ENCODE measurements at places on chromosomes 2 and 18.

DNA sequence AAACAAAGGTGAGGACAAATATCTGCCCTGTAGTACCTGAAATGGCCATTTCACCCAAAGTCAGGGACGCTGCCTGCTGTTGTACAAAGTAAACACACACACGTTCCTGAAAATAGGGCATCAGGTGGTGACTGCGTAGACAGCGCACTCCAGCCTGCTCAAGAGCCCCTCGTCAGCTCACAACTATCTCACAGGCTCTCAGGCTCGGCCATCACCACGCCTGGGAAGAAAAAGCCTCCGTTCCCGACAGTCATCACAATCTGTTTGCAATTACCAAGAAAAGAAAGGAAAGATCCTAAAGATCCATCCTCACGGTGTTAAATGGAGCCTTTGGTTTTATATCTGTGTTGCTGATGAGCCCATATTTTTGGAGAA lies 230.2 kb downstream of the ZNF516 start:
- DNase-seq = no peak

GRCh38 chr18:35481960-35482366 lies 15.8 kb downstream of the INO80C start:
- DNase-seq = no peak

- DNase-seq = peak; percentile 45
Measured at GRCh38 chr2:16900405-16901025, 234.9 kb upstream of the CYRIA start.

DNA sequence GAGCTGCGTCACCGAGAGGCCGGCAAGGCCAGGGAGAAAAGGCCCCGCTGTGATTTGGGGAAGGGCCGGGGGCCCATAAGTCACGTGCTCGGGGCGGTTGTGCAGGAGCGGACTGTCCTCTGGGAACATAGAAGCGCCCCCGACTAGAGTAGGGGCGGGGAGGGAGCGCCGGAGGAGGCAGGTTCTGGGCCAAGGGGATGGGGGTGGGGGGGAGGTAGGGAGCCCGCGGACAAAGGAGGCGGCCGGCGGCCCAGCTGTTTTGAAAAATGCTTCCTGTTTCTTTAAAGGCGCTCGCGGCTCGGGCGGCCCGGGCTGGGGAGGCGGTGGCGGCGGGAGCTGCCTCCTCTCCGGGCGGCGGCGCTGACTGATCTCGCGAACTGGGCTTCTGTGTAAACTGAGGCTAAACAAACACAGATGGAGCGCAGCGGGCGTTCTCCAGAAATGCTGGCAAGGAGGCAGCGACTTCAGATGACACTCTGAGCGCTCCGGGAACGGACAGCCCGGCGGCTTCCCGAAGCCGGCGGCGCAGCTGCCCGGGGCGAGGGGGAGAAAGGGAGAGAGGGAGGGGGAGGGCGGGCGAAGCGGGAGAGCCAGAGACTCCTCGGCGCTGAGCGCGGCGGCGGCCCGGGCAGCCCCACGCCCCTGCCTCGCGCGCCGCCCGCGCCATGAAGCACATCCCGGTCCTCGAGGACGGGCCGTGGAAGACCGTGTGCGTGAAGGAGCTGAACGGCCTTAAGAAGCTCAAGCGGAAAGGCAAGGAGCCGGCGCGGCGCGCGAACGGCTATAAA lies at the start of gene ATOH8:
ATOH8 (plus strand) TSS at position 467 of the 788 bp plus-strand sequence; CDS start at position 666, 199 bp downstream.
- DNase-seq = no peak

DNA sequence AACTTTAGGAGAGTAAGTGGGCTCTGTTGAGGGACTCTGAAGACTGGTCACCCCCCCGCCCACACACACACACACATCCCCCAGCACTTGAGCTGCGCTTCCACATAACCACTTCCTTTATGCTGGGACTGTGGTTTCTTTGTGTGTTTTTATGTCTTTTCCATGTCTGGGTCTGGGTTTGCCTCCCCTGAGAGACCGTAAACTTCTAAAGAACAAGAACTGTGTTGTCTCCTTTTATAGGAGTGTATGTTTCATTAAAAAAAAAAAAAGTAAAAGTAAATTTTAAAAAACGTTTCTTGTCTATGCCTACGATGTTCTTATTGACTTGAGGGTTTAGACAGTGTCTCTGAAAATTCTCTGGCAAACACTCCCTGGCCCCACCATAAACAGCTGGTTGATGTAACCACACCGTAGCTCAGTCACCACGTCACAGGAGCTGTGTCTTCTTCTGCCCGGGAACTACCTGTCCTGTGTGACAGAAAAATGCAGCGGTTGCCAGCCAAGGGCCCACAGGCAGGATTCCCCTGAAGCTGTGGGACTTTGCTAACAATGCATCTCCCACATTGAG lies 68.0 kb downstream of the KLHL29 start:
- no peak for DNase-seq

DNA sequence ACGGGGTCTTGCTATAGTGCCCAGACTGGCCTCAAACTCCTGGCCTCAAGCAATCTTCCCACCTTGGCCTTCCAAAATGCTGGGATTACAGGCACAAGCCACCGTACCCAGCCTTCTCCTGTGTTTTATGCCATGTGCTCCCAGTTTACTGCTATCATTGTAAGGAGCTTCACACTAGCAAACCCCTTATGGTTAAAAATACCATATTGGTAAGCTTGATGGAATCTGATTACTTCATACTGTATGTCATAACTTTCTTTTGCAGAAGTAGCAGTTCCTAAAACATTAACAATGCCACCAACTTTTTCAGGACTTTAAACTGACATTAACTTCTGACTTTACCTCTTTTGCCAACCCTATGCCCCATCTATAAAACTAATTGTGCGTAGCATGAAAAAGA lies 36.2 kb downstream of the HAT1 start:
- DNase-seq = no peak

- no peak for DNase-seq
Measured at GRCh38 chr2:232960862-232961261, 52.2 kb downstream of the NGEF start.

DNA sequence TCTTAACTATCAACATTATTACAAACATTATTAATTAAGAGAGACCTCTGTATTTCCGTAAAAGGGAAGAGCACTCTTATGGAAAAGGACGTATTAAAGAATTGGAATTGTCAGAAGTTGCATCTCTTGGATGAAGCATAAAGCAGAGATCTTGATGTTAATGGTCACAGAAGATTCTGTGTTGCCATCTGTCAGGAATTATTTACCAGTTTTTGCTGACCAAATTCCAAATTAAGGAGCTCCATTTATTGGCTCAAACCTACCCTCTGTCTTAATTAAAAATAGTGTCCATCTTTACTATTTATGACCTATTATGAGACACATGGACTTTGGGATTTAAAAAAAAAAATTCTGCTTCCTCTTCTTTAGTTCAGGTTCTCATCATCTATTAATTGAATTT lies 232.1 kb downstream of the ARHGAP15 start:
- DNase-seq = no peak

DNA sequence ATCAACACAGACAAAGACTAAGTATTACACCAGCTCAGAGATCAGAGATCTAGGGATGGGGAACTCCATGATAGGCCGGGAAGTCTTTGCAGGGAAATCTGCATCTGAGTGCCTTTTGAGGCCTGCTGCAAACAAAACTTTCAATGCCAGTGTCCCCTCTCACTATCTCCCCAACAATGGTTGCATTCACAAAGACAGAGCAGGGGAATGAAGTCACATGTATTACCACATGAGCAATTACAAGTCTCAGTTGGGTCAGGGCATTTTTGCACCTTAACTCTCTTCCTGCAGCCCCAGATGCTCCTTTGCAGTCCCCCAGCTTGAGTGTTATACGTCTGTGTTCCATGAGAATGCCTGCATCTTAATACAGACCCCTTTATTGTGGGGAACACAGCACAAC lies 1.8 kb upstream of the RNF144A start:
- no peak for DNase-seq

DNA sequence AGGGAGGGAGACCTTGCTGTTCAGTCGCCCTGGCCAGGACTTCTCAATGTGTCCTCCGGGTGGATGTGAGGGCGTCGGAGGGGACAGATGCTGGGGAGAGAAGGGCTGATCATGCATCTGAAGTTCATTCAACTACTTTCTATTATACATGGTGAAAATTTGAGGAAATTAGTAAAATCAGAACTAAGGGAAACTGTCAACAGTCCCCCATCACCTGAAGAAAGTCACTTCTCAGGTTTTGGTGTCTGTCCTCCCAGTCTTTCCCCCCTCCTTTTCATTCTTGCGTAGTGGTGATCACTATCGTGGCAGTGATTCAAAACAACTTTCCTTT lies 17.4 kb upstream of the ACKR3 start:
- no peak for DNase-seq

- no peak for DNase-seq
Measured at GRCh38 chr2:230881840-230882239, 17.1 kb downstream of the ITM2C start.

DNA sequence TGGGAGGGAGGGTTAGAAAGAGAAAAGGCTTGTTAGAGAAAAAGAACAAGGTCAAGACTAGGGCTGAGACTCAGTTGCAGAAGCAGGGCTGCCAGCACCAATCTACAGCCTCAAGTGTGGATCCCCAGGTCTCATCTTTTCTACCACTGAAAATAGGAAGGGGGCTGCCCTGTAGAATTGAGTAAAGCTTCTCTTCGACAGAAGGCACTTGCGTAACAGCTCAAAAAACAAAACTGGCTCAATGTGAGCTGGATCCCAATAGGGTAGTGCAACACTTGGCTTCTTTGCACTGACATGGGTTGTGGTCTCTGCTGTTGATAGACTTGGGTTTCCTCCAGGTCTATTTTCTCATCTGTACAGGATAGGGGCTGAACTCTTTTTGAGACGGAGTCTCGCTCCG lies 1.8 kb upstream of the MPV17 start:
- DNase-seq = no peak

- DNase-seq = no peak
Measured at GRCh38 chr18:79507546-79508480, 112.1 kb downstream of the NFATC1 start.

- DNase-seq = no peak
Measured at GRCh38 chr2:106184857-106185256, 9.2 kb downstream of the UXS1 start.

GRCh38 chr2:33384599-33384961 lies 91.9 kb upstream of the RASGRP3 start:
- DNase-seq = no peak

GRCh38 chr2:148021886-148022285 lies 995 bp downstream of the MBD5 start:
- no peak for DNase-seq

DNA sequence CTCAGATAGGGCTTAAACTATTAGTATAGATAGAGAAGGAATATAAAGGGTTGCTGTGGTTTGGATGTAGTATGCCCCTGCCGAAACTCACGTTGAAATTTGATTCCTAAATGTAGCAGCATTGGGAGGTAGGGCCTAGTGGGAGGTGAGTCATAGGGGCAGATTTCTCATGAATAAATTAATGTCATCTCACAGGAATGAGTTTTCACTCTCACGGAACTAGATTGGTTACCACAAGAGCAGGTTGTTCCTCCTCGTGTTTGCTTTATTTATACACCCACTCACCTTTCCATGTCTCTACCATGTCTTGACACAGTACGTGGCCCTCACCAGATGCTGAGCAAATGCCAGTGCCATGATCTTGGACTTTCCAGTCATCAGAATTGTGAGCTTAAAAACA lies 218.2 kb downstream of the RBM43 start:
- DNase-seq = peak; percentile 7

- no peak for DNase-seq
Measured at GRCh38 chr2:32011485-32011960, 715 bp upstream of the MEMO1 start.

- no peak for DNase-seq
Measured at GRCh38 chr2:233982421-233983121, 65.4 kb downstream of the TRPM8 start.

DNA sequence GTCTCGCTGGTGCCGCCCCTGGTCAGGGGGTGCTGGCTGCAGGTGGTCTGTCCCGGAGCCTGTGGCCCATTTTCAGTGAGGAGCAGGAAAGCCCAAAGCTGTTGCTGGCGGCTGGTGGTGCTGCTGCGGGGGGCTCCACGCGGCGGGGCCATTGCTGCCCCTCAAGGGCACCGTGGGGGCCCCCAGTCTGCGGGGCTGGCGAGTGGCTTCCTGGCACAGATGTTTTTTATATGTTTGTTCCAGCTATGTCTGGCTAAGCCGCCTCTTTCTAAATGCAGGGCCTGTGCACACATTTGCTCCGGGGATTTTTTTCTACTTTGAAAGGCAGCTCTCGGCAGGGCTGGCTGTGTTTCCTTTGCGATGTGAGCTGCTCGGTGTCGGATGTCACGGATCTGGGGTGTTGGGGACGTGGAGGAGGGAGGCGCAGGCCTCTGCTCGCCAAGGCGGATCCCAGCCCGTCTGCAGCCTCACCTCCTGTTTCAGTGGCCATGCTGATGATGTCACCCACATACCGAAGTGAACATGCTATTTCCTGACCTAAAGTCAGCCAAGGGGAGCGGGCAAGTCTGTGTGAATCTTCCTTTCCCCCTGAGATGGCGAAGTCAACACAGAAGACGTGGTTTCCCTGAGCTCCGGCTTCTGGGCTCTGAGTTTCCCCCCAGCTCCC lies 112.0 kb upstream of the CTDP1 start:
- no peak for DNase-seq

DNA sequence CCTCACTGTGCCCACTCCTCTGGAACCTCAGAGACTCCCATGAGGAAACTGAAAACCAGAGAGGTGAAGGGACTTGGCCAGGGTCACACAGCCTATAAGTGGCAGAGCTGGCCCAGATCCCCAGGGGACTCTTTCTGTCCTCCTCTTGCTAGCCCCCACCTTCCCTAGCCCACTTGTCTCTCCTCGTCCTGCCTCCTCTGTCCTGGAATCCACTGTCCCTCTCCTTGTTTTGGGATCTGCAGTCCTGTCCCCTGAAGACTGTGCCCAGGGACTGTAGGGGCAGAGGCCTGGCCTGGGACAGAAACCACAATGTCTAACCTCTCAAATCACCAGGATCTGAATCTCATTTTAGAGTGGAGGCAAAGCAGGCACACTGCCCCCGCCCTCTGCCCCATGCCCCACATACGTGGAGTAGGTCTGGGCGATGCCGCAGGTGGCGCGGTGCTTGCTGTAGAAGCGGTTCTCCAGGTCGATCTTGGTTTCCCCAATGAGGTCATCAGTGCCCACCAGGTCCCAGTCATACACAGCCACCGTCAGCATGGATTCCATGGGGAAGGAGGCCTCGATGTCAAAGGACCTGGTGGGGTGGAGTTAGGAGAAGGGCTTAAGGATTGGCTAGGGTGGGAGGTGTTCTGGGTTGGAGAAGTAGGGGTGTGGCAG lies 12.5 kb downstream of the OTOF start:
- no peak for DNase-seq

DNA sequence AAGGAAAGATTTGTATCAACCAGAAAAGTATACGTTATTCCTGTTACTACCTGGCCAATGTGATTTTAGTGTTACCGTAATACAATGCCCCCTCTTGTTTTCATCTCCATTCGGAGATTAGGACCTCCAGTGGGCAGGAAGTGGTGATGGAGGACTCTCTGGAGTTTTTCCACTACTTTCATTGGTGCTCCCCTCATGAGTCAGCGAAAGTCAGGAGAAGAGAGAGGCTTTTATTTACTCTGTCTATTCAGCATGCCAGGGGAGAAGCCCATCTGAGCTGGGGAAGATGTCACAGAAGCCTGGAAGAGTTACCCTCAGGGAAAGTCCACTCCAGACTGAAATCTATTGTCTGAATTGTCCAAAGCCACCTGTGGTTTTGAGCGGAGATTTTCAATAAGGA lies 88.2 kb upstream of the THUMPD2 start:
- no peak for DNase-seq

GRCh38 chr2:172323861-172324597 lies 103.4 kb upstream of the ITGA6 start:
- DNase-seq = no peak

- DNase-seq = no peak
Measured at GRCh38 chr2:237642038-237642734, 14.8 kb downstream of the LRRFIP1 start.

GRCh38 chr2:162244541-162245031 lies 1.3 kb upstream of the FAP start:
- peak; percentile 22 for DNase-seq

GRCh38 chr2:46378616-46379015 lies 81.4 kb downstream of the EPAS1 start:
- no peak for DNase-seq

All from HCT116 (cell line).